Non-pigmented ciliary epithelial cell (primary cell): ENCODE measurements at places on chromosomes 13 and 19.

DNA sequence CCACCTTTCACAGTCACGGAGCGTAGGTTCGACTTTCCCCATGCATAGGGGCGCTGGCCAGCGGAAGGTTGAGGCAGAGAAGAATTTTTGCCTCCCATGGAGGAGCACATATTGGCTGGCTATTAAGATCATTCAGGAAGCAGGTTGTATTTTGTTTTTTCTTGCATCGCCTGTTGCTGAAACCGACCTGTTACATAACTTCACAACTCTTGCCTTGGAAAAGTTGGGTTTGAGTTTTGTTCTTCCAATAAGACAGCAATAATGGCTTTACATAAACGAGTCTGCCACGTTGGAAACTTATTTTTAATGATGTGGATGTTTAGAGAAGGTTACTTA lies 1.4 kb downstream of the UPF1 start:
- no peak for DNase-seq

GRCh38 chr13:73061876-73062275 lies 3.1 kb downstream of the KLF5 start:
- DNase-seq = no peak

DNA sequence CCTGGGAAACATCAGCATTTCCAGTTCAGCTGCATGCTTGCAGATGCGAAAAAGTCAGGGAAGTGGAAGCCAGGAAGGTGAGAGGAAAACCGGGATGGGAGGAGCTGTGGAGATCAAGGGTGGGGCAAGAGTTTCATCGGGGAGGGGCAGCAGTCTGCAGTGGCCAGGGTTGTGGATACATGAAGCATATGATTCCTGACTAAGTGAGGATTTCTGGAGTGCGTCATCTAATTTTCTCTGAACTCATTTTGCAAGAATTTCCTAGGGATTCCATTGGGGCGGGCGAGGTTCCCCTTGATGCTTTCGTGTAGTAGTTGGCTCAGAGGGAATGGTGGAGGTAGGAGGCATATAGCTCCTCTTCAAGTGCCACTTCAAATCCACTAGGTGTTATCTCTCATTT lies 344.1 kb upstream of the TMTC4 start:
- peak; percentile 47 for DNase-seq

- no peak for DNase-seq
These were observed 85.7 kb upstream of the WASF3 start for GRCh38 chr13:26471807-26472206.

GRCh38 chr19:55406826-55407549 lies 600 bp downstream of the UBE2S start:
- no peak for DNase-seq

- no peak for DNase-seq
These were observed 36.7 kb downstream of the USPL1 start for GRCh38 chr13:30654430-30654829.

- no peak for DNase-seq
These were observed 22.7 kb downstream of the FAM187B start for GRCh38 chr19:35205733-35206323.

GRCh38 chr19:39448271-39448670 lies 2.9 kb downstream of the SUPT5H start:
- DNase-seq = no peak
